Omental fat pad (tissue), 4 donors: ENCODE measurements at places on chromosomes 2 and 18. TPM values are rescaled to one million over a fixed set of nuclear protein-coding genes. Genes with fewer than 3 reads are reported as not detected.

- no peak for DNase-seq
These were observed 159.8 kb downstream of the TAF4B start for GRCh38 chr18:26386002-26386401.

GRCh38 chr2:31366733-31367132 is 47.8 kb downstream of the XDH start:
- no peak for DNase-seq

DNA sequence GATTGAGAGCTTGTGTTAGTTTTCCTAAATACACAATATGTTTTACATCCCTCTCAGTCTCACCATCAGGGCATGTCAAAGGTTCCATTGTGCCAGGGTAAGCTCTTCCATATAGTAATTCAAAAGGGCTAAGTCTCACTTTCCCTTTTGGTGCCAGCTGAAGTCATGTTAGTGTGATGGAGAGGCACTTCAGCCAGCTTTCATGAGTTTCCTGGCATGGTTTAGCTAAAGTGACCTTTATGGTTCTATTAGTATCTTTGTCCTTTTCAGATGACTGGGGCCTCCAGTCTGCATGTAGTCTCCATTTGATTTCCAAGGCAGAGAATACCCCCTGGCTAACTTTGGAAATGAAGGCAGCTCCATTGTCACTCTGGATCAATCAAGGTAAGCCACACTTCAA is 27.2 kb downstream of the NAT8 start:
- no peak for DNase-seq

DNA sequence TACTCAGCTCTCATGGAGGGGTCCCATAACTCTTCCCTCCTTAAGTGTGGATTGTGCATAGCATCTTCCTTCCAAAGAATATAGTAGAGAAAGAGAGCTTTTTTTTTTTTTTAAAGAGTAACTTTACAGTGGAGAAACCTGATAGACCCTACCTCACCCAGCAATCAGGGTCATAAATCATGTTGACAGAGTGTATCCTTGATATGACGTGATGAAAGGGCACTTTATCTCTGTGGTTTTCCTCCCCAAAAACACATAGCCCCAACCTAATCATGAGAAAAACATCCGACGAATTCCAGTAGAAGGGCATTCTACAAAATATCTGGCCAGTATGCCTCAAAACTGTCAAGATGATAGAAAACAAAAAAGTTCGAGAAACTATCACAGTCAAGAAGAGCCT is 29.5 kb upstream of the MEIS1 start:
- no peak for DNase-seq

Gene CYP27A1
- total RNA-seq, result 89.0 TPM

DNA sequence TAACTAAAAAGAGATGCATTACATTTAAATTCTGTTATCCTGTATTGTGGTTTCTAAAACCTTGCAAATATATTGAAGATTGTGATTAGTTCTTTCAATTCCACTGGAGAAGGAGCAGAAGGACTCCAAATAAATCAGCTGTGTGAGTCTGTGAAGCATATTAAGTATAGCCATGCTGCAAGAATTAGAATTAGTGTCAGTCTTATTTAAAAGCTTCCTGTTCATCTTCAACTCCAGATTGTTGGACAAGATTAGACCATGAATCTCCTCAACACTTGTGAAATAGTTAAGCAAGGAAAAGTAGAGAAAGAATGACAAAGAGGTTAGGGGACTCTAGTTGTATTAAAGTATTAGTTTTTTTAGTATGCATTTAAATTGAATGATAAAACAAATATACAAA is 92.5 kb upstream of the LRP1B start:
- no peak for DNase-seq

Gene MXD1
- 34.4 TPM for total RNA-seq

DNA sequence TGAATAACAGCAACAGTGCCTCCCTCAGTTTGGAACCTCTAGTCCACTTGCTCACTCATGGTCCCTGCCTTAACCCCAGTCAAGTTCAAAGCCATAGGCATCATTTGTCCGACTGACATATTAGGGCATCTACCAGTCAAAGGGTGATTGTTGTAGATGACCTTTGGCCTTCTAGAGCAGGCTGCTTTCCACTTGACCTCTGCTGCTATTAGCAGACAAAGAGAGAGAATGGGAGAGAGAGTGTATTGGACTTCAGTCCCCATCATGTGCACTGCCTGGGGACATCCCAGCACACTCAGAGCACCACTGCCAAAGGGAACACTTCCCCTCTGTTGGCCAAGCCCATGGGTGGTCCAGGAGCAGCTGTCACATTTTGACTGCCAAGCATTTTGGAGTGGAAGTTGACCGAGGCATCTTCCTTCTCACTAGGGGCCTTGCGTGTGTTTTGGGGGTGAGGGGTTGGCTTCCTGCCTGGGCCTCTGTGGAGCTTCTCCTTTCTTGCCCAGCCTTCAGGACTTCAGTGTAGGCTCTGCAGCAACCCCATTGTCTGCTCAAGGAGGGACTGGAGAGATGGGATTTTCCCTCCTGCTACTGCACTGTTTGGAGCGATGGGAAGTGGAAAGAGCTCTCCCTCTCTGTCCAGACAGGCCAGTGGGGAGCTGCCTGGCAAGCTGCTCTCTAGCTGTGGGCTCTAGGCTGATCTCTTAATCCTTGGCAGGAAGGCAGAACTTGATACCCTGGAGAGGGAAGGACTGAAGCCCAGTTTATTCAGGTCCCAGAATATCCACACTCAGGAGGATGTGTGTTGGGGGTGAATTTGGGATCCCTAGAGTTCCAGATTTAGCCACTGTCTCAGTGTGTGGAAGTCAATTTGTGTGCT is 68.1 kb downstream of the TMEM247 start:
- DNase-seq, result no peak

DNA sequence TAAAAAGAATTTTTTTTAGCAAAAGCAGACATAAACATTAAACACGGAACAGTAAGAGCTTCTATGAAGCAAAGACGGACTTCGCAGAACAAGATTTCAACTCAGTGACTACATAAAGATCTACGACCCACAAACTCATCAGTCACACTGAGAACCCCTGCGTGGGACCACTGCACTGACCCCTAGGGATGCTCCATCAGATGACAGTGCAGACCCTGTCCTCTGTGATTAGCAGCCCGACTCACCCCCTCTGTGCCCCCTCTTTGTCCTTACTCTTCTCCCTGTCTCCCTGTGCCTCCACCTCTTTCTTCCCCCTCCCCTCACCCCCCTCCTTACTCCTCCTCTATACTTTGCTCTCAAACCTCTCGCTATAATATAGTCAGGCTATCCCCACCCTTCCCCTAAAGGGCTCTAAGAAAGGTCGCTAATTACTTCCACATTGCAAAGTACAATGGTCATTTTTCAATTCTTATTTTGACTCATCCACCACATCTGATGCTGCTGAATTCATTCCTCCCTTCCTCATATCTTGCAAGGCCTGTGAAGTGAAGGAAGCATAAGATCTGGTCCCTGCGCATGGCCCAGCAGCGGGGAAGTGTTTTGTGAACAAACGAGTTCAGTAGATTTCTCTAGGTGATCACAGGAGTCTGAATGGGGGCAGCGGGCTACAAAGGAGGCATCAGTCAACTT is 89.3 kb downstream of the CABYR start:
- DNase-seq, result no peak

- DNase-seq, result peak; percentile 26
These were observed 657 bp upstream of the BIN1 start for GRCh38 chr2:127107622-127107999.

GRCh38 chr2:65867446-65867845 is 435.0 kb upstream of the SPRED2 start:
- DNase-seq, result no peak

- DNase-seq, result no peak
These were observed 9.2 kb upstream of the SERPINB2 start for GRCh38 chr18:63878343-63878742.

DNA sequence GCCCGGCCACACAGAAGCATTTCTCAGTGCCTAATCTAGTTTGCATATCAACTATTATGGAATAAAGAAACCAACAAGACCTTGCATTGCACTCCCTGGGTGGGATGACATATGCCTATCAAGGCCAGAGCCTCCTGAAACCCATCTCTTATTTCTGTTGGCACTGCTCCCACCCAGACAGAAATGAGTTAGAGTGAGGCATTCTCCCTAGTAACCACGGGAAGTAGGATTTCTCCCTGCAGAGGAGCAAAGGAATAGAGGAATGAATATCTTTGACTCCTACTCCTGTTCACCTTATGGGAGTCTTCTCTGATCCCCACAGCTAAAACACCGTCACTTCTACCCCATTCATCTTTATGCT is 24.2 kb upstream of the SCYGR1 start:
- DNase-seq, result no peak

Gene CPO
- not detected for total RNA-seq

DNA sequence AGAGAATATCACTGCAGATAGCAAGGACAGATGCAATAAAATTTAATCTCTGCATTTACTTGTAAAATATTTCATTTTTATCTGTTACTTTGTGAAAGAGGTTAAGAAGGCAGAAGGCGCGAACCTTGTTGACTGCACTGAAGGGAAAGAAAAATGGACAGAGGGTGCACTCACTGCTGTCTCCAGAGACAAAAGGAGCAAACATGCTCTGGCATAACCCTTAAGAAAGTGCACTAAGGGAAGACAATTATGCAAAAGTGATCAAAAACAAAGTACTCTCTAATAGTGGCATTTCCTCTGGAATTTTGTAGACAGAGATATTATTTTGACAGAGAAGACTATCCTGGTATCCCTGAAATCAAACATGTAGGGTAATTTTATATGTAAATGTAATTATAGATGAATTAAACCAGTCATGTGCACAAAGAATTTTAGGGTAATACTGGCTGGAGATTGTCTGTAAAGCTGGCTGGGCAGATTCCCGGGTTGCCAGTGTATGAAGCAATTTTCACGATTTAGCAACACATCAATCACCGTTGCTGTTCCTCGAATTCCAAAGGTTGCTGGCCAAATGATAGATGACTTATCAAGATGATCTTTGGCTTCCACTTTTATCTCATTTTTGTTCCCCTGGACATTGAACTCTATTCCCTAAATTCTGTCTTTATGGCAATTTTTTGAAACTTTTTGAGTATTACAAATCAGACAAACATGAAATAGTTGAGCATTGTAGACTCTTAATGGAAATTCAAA is 1176.9 kb downstream of the SUCLG1 start:
- DNase-seq, result no peak

Gene LYPD1
- not detected for total RNA-seq

- no peak for DNase-seq
These were observed 36.7 kb downstream of the FTCDNL1 start for GRCh38 chr2:199814101-199814816.

DNA sequence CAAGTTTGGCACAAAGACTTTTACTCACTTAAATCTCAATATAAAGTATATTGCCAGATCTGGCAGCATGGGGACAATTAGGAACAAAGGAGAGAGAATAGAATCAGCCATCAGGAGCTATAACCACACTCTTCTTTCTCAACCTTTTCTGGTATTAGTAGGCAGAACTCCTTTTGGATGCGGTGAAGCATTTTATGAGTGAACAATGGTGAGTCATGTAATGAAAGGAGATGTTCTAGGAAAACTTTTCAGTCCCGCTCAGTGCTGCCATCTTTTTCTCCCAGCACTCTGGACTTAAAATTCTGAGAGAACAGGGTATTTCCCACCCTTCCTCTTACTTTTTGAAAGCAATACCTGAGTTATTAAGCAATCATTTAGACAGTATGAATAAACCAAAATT is 32.2 kb downstream of the PLEKHA3 start:
- no peak for DNase-seq

Gene AOX1
- total RNA-seq, result 241 TPM

Gene RESP18
- total RNA-seq, result not detected

- DNase-seq, result no peak
These were observed 43.0 kb downstream of the TRPM8 start for GRCh38 chr2:233960203-233960602.

DNA sequence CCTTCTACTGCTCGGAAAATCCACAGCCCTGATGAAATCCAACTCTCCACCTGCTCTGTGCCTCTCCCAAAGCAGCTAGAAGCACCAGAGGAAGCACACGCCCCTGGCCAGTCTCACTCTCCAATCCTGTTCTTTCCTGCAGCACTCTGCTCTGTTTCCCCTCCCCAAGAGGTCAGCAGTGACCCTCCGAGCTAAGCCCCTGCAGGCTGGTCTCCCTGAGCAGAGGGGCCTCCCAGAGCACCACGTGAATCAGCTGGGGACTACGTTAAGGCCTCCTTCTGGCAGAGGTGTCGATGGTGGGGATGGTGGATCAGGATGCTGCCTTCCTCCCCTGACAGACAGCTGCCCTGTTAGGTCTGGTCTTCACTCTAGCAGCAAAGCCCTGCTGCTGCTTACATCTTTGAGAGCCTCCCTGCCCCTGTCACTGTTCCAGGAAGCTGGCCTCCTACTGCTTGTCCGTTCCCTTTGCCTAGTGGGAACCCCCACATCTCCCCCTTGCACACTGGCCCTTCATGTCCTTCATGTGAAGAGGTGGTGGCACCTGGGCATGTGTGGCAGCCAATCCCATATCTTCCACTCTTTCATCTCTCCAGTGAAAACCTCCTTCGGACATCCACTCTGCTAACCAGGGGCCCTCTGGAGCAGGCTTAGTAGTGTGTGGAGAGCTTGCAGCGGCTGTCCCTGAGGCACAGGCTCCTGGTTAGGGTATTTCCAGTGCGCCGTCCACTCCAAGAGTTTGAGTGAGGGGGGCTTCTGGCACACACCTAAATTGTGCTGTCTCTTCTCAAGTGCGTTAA is 307.5 kb upstream of the HS6ST1 start:
- DNase-seq, result no peak

DNA sequence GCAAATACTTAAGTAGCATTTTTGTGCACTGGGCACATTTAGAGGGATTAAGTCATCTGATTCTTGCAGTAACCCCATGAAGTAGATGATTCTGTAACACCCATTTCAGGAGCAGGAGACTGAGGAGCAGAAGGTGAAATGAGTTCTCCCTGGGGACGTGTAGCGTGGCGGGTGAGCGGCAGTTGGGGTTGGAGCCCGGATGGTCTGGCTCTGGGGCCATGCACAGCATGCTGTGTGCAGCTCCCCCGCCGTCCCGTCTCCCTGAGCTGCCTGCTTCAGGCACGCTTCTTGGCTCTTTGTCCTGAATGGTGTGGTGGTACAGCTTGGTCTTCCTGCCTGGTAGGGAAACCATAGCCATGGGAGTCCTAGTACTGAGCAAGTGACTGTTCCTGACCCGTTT is 32.4 kb downstream of the INPP4A start:
- no peak for DNase-seq

DNA sequence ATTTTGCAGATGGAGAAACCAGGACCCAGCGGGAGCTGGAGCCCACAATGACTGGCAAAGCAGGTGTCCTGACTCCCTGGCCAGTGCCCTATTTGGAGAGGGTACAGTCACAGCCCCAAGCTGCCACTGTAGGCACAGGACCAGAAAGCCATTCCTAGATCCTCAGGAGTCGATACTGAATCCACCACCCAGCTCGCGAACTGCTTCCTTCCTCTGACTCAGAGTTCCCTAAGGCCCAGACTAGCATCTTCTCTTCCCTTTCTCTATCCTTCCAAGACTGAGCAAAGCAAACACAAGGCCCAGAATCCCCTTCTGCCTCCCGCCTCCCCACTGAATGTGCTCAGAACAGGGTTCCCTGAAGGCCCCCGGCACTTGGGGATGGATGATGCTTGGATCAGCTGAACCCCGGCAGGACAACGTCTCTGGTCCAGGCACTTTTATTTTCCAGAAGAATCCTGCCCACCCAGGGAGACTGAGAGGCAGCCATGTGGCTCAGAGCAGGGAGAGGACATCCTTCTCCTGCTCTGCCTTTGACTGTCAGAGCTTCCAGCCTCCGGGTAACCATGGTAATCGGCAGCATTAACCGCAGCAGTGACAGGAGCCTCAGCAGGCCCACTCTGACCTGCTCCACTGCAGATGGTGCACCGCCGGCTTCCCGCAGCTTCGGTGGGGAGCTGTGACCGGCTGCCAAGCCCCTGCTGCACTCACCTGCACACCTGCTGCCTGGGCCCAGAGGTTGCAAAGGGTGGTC is 34.8 kb upstream of the KLHL29 start:
- no peak for DNase-seq

- DNase-seq, result no peak
These were observed 7.4 kb upstream of the B3GNT7 start for GRCh38 chr2:231387904-231388724.
